HT-29 (cell line): ENCODE measurements at places on chromosomes 16 and 17.

- DNase-seq = no peak
These were observed 4.2 kb downstream of the SOCS1 start for GRCh38 chr16:11251525-11252481.

DNA sequence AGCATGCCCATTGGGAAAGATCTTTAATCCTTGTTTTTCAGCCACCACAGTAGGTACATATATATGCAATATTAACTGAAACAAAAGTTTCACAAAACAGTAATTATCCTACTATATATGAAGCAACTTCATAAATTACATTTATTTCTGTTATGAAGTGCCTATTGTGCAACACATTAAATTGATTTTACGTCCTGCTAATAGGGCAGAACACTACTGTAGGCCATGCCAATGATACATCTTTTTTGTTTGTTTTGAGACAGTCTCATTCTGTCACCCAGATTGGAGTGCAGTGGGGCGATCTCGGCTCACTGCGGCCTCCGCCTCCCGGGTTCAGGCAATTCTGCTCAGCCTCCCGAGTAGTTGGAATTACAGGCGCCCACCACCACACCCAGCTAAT lies 29.1 kb downstream of the SF3B3 start:
- DNase-seq = no peak

DNA sequence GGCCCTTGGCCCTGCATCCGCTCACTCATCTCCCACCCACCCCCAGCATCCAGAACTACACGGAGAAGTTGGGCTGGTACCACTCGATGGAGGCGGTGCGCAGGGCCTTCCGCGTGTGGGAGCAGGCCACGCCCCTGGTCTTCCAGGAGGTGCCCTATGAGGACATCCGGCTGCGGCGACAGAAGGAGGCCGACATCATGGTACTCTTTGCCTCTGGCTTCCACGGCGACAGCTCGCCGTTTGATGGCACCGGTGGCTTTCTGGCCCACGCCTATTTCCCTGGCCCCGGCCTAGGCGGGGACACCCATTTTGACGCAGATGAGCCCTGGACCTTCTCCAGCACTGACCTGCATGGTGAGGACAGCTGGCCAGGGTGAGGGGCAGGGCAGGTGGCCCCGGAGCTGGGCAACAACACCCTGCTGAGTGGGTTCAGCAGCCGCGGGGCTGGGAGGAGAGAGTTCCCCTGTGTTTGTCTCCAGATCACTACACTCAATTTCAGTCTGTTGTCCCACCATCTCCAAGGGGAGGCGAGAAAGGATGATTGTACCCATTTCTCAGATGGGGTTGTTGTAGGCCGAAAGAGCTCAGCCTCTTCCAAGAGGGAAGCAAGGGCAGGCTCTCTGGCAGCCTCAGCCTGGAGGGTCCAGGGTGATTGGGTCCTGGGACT lies 14.4 kb downstream of the MMP15 start:
- no peak for DNase-seq

GRCh38 chr17:78367193-78367592 lies 7.3 kb upstream of the SOCS3 start:
- no peak for DNase-seq

DNA sequence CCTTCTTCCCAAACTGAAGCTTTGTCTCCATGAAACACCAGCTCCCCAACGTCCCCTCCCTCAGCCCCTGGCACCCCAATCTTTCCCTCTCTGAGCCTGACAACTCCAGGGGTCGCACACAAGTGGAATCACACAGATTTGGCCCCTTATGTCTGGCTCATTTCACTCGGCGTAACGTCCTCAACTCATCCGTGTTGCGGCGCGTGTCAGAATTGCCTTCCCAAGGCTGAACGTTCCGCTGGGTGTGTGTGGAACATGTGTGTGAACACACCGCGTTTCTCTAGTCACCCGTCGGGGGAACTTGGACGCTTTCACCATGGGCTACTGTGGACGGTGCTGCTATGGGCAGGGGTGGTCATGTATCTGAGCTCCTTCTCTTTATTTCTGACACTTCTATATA lies 45.0 kb downstream of the TBC1D16 start:
- DNase-seq = no peak

DNA sequence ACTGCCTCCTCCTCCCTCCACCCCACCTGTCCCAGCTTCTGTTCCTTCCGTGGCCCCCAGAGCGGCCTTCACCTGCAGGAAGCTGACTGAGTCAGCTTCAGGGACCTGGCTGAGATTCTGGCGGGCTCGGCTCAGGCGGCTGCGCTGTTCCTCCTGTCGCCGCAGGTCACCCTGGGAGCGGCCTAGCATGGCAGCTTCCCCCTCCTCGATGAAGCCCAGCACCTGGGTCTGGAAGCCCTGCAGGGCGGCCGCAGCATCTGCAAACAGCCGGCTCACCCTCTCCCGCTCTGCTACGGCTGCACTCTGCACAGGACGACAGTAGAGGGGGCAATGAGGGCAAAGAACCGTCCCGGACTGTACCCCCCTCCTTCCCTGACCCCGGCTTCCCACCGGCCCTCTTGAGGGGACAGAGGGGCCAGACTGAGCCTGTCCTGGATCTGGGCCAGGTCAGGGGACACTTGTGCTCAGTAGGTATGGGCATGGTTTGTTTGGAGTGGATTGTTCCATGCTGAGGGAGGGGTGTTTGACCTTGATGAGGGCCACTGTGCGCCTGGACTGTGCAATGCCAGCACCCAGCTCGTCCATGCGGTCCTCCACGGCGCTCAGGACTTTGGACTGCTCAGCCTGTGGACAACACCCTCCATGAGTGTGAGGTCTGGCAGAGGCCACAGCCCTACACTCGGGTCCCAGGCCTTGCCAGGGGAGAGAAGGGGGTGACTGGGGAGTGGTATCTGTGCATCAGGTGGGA lies 2.0 kb downstream of the TRIM47 start:
- peak; percentile 88 for DNase-seq

DNA sequence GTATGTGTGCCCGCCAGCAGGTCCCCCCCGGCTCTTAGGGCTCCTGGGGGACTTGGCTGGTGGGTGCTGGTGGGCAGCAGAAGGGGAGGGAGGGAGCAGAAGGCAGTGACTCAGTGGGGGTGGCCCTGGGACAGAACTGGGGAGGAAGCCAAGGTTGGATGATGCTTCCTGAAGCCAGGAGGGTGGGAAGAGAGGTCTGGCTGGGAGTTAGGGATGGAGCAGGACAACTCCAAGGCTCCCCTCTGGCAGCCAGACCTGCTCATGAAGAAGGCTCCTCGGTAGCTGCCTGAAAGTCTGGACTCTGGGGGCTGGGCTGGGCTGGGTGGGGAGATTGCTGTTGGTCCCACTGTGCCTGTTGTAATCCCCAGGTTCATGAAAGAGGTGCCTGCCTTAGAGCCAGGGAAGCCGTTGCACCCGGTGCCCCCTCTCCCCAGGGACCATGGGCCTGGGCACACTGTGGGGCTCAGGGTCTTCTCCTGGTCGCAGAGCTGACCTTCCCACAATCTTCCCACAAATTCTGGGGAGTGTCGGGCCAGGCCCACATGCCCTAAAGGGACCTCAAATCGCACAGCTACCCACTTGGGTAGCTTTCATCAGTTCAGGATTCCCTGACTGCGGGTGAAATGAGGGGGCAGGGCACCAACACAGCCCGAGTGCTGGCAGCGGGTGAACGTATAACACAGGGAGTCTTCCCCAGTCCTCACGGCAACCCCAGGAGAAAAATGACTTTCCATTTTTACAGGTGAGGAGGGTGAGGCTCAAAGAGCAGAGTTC lies 1.1 kb upstream of the PLEKHG4 start:
- no peak for DNase-seq

DNA sequence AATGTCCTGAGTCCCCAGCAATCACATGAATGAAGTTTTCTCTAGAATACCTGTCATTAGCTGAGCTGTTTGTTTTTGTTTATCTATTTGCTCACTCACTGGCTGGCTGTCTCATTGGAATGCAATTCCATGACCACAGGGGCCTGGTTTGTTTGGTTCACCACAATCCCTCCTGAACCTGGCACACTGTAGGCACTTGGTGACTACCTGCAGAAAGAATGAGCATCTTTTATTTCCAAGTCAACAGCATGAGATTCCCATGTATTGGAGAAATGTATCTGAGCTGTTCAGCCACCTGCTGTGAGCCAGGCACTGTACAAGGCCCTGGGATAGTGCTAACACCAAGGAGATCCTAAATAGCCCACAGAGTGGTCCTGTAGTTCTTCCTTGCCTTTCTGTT lies 345.1 kb downstream of the XYLT1 start:
- DNase-seq = no peak

GRCh38 chr17:2023692-2024571 lies 1.2 kb downstream of the RTN4RL1 start:
- no peak for DNase-seq

DNA sequence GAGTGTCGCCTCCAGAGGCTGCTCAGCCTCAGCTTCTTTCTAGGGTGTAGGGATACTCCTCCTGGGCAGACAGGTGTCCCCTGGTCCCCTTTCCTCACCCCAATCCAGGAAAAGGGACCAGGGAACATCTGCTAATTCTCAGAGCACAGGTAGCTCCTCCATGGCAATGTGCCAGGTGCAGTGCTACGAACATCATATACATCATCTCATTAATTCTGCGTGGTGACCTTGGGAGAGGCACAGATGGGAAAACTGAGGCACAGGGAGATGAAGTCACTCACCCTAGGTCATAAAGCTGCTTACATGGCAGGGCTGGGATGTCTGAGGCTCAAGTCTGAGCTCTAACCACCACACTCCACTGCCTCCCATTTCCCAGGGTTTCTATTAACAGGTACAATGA lies 11.7 kb downstream of the HDAC5 start:
- no peak for DNase-seq

GRCh38 chr16:17460890-17461289 lies 9.9 kb downstream of the XYLT1 start:
- no peak for DNase-seq

GRCh38 chr17:45013021-45013997 lies 38.1 kb downstream of the DCAKD start:
- no peak for DNase-seq

- peak; percentile 32 for DNase-seq
These were observed 1.4 kb upstream of the SPHK1 start for GRCh38 chr17:76382803-76383545.

GRCh38 chr17:69528035-69528434 lies 113.5 kb downstream of the MAP2K6 start:
- DNase-seq = no peak

DNA sequence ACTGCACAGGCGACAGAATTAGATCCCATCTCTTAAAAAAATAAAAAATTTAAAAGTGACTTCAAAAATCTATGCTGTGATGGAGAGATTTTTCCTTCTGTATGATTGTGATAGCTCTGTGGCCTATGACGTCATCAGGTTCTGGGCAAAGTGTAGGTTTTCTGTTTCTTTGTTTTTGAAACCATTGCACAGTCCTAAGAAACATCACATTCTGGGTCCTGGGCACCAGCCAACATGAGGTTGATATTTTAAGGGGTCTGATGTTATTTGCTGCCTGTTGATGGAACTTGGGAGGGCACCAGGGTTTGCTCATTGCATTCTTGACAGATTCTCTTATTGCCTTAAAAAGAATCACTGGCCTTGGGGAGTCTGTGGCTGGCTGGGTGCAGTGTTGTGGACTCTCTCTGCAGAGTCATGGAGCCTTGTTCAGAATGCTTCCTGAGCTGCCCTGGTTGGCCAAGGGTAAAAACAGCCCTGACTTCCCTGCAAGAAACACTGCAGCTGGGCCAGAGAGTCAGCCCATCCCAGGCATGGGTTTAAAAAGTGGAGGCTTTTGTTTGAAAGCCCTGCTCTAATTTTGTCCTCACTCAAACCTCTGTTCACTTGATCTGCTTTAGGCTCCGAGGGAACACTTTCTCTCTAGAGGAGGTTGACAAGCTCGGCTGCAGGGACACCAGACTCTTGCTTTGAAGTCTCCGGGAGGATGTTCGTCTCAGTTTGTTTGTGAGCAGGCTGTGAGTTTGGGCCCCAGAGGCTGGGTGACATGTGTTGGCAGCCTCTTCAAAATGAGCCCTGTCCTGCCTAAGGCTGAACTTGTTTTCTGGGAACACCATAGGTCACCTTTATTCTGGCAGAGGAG lies 10.5 kb upstream of the CYLD start:
- no peak for DNase-seq

- DNase-seq = no peak
These were observed 28.4 kb upstream of the EMP2 start for GRCh38 chr16:10608687-10609401.
